ENCODE measurements at places on chromosomes 7 and 10. TPM values are rescaled to one million over a fixed set of nuclear protein-coding genes. Genes with fewer than 3 reads are reported as not detected.
A peak's percentile ranks its signal among the peaks of the same experiment; 100 is the strongest.

- DNase-seq, result no peak
These were observed 20.4 kb downstream of the PPA1 start for GRCh38 chr10:70212879-70213278.

- DNase-seq, result no peak
These were observed 28.8 kb upstream of the CCNJ start for GRCh38 chr10:96014473-96015102.

TACR2 gene
- 4.0 TPM for polyA plus RNA-seq

- DNase-seq, result no peak
These were observed 6.5 kb downstream of the GNB2 start for GRCh38 chr7:100679927-100680575.

RBP4 gene
- 1.6 TPM for polyA plus RNA-seq

GRCh38 chr10:86363833-86364490 lies 2.6 kb downstream of the GRID1 start:
- DNase-seq, result no peak

DNA sequence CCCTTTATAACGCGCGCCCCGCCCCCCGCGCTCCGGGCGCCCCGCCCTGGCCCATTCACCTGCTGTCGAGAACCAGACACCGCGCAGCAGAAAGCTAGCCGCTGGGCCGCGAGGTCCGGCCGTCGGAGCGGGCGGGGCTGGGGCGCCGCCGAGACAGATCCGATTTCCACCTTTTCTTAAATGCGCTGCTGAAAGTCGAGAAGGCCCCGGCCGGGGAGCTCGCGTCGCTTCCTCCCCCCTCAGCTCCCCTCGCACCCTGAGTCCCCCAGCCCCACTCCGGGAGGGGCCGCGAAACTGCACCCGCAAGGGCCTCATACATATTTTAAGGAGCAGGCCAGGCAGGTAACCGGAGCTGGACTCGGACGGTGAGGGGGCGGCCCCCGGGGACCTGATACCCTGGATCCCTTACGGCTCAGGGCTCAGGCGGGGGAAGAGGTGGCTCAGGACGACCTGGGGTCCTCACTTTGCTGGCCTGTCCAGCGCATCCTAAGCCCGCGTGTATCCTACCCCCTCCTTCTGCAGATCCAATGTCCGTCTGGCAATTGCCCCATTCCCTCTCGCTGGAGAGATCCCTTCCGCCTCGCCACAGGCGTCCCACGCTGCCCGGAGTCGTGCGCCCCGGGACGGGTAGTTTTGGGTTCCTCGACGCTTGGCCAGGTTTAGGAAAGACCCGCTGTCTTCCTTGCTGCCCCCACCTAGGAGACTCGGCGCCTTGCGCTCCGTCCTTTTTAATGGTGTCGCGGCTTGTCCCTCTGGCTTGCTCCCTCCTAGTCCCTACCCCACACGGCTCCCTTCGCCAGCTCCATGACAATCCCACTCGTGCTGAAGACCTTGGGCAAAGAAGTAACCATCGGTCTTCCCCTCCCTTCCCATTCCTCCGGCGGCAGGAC lies 170.6 kb downstream of the UBE2H start:
- DNase-seq, result peak; percentile 36

GRCh38 chr7:20795881-20796280 lies 9.2 kb upstream of the SP8 start:
- no peak for DNase-seq
